ENCODE measurements at places on chromosomes 2 and 18.

GRCh38 chr2:216557413-216557812 lies 58.8 kb downstream of the RPL37A start:
- no peak for DNase-seq

GRCh38 chr18:48798334-48799245 lies 152.2 kb downstream of the SMAD7 start:
- DNase-seq = no peak

GRCh38 chr2:23418461-23418911 lies 33.5 kb downstream of the KLHL29 start:
- no peak for DNase-seq

DNA sequence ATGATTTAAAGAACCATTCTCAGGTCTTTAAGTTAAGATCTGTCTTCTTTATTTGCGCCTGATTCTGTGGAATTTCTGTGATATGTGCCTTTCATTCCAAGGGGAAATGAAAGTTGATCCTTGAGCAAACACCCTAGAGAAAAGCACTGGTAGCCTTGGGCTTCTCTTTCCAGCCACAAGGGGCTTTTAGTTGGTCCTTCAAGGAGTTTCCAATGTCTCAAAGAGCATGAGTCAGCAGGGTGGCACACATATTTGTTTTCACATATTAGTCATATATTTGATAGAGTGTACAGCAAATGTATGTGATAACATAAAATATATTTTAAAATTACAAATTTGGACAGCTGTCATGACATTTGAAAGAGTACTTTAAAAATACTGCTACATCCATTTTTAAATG lies 339.5 kb downstream of the TXNL1 start:
- no peak for DNase-seq

DNA sequence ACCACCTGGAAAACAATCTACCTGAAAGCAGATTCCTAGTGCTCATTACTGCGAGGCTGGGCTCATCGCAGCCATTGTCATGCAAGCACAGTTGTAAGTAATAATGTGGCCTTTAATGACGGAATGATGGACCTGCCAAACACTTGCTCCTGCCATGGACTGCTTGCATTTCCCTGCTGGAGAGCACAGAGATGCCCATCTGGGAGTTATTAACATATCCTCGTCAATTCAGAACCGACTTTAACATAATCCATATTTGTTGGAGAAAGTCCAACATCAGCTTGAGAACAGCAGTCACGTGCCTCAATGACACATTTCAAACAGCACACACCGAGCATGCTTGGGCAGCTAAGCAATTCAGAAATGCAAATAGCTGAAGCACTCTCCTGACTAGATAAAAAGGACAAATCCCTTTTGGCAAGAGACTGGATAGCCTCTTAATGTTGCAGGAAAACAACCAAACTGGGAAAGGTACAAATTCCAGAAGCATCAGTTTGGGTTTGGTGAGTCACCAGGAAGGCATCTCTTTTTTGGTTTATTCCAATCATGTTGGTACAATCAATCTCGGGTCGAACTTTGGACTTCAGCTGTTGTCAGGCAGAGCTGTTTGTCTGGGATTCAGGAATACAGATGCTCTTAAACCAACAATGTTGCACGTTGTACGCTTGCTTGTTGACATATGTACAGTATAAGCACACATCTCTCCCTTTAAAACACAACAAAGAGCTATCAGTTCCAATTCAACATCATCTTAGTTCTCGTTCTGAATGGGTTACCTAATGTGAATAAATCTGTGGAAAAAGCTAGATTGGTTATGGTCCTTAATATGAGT lies 395.8 kb downstream of the LNPK start:
- no peak for DNase-seq

GRCh38 chr2:224417361-224417729 lies 15.4 kb upstream of the FAM124B start:
- no peak for DNase-seq

- no peak for DNase-seq
Measured at GRCh38 chr2:28429636-28430376, 37.1 kb downstream of the FOSL2 start.

DNA sequence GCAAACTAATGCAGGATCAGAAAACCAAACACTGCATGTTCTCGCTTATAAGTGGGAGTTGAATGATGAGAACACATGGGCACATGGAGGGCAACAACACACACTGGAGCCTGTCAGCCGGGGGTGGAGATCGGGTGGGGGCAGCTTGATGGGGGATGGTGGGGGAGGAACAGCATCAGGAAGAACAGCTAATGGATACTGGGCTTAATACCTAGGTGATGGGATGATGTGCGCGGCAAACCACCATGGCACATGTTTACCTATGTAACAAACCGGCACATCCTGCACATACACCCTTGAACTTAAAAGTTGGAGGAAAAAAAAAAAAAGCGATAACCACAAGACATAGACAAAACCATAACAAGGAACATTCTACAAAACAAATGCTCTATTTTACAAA lies 10.4 kb downstream of the CHMP3 start:
- no peak for DNase-seq

DNA sequence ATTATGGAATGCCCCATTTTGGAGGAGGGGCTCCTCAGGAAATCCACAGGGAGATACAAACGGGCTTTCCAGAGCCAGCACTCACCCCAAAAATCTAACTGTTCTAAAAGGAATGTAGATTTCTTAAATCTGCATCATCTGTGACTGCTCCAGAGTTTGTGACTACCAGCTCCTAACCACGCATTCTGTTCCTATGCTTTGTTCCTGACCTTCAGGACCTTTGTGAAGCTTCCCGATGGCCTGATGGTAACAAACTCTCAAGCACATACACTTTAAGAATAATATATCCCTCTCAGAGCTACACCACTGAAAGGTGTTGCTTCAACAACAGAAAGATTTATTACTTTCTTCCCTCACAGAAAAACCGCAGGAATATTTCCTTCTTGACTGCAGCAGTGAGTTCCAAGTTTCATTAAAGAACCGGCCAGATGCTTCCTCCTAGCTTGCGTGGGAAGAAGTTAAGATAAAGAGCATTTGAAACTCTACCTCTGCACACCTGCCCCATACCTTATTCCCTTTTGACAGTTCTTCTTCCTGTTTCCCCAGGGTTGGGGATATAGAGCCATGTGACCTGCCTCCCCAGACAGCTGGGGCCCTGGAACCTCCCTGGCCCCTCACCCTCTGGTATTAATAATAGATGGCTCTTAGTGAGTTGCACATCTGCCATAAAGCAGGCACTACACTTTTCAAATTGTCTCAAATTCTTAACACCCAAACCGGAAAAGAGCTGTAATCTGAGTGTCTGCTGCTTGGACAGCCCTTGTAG lies 40.2 kb upstream of the EML4 start:
- no peak for DNase-seq

DNA sequence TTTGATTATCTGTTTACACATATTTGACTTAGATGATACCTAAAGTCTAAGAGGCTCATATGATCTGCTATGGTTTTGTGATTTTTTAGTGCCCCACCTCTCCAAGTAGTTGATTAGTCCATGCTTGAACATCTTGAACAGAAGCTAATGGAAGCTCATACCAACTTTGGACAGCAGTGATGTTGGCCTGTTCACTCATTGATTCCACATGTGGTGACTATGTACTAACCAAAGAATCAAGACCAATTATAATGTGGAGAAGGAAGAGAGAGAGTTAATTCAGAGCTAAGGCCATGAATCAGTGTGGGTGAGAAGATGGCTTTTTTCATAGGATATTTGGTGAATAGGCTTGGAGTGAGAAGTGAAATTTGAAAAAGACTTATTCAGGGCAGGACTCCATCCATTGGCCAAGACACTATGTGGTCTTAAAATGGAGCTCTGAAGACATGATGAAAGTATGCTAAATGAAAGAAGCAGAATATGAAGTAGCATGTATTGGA lies 178.3 kb upstream of the TWIST2 start:
- DNase-seq = no peak

DNA sequence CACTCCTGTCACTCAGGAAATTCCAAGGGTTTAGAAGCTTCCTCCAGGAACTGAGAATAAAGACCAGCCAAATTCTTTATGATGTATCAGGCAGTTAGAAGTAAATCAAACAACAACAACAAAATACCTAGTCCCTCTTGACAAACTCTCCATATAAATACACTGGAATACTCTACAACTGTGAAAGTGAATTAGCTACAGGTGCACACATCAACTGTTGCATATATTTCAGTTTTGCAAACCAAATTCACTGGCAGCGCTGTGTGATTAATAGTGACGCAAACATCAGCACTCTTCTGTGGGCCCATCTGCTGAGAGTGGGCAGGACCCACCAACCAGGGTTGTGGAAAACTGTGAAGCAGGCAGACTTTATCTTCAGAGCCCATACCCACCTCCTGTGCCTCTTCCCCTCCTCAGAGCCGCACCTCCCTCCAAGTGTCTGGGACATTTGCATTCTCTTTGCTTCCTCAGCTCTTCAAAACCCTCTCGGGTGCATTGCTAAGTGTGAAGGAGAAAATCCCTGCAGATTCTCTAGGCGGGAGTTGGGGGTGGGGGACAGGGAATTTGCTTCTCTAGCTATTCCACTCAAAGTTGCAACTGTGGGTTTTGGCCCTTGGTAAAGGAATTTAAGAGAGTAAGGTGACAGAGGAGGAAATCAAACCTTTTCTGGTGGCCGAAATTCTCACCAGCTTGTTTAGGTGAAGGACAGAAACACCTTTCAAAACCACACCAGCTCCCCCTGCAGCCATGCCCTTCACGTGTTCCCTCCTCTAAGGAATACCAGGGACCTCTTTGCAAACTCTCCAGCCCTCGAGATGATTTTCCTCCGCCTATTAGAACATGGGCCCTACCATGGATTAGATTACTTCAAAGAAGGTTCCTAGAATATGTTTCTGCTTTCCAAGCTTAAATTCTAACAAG lies 119.3 kb downstream of the MRO start:
- no peak for DNase-seq

GRCh38 chr2:226440127-226440918 lies 359.3 kb downstream of the IRS1 start:
- no peak for DNase-seq

GRCh38 chr2:134035605-134036370 lies 218.1 kb upstream of the MGAT5 start:
- no peak for DNase-seq

DNA sequence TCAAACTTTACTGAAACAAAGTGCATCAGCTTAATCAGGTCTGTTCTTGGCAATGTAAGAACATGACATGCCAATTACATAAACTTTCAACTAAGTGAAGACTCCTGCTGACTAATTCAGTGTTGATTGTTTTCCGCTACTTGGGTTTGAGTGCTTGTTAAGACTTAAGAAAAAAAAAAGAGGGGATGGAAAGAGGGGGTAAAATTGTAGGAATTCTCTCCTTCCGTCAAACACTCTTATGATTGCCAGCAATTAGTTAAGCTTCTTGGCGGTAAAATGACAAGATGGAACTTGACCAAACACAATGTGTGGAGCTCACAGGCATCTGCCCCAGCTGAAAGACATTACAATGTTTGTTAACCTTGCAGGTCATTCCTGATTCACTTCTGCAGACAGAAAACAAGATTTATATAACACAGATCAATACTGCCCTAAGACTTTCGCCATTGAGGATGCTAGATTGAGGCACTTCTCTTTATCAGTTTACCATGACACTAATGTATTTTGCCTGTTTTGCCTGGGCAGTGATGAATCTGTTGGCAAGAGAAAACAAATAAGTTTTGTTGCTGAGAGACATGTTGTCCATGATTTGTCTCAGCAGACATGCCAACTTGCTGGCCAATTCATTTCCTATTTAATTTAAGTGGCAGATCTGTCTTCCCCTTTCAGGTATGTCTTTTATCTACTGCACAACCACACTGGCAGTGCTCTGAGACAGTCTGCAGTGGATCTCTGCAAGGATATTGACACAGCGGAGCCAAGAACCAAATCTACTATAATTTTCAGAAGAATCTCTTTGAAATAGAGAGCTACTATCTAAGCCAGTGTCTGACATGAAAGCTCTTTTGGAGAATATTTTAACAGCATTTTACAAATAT lies 410.0 kb upstream of the KCNH7 start:
- DNase-seq = no peak

GRCh38 chr18:79935925-79936324 lies 15.5 kb downstream of the SLC66A2 start:
- no peak for DNase-seq

- DNase-seq = no peak
Measured at GRCh38 chr2:240292035-240292574, 143.4 kb upstream of the GPC1 start.

DNA sequence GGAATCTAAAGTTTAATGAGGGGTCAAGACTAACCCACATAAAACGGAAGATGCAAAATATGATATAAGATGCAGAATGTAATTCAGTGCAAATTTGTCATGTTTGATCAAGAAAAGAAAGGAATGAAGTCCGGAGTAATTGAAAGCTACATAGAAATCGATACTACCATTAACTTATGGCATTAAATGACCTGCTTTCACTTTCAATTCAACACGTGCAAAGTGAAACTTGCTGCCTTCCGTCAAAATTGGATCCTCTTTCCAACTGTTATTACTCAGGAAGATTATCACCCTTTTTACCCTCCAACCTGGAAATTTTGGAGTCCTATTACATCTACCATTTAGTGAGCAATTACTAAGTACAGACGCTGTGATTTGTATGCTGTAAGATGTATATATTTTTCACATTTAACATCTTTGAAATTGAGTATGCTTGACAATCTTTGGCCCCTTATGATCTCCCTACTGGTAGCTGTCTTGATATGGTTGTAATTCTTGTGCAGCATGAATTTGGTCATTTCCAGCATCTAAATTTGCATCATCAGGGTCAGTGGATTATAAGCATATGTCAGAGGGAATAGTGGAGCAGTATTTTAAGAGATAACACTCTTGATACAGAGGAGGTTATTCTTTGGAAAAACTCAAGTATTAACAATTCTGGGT lies 18.6 kb downstream of the UNC80 start:
- DNase-seq = no peak

GRCh38 chr2:43169987-43170386 lies 56.4 kb downstream of the ZFP36L2 start:
- DNase-seq = no peak

DNA sequence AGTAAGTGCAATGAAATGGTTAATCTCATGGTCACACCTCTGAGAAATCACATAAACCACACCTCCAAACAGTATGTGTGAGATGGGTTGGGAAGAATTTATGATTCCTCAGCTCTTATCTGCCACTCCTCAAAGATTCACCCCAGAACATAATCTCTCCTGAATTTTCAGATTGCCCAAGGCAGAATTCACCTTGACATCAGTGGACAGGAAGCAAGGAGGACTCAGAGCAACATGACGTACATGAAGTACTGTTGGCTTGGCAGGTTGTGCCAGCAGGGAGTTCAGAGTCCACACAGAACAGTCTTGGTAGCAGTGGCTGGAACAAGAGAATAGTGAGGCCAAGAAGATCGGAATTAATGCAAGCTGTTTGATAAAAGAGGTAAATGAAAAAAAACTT lies 31.7 kb upstream of the CYBRD1 start:
- no peak for DNase-seq

Data from activated naive CD8-positive, alpha-beta T cell treated with anti-CD3 and anti-CD28 coated beads, Interleukin-2, amount 50 U/mL, for 16 hours (primary cell).